ENCODE measurements at places on chromosomes 7 and 10.

DNA sequence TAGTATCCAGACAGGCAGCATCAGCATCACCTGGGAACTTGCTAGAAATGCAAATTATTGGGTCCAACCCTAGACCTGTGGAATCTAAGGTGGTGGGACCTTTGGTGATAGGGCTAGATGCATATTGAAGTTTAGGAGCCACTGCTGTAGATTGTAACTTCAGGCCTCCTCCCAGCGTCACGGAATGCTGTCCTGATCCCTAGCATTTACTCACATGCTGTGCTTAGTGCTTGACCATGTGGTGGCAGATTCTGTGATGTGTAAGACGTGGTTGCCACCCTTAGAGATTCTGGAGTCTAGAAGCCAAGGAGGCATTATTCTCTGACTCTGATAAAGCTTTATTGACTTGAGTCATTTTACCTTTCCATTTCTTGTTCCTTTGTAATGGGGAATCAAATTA lies 13.5 kb downstream of the AHR start:
- DNase-seq, result no peak

DNA sequence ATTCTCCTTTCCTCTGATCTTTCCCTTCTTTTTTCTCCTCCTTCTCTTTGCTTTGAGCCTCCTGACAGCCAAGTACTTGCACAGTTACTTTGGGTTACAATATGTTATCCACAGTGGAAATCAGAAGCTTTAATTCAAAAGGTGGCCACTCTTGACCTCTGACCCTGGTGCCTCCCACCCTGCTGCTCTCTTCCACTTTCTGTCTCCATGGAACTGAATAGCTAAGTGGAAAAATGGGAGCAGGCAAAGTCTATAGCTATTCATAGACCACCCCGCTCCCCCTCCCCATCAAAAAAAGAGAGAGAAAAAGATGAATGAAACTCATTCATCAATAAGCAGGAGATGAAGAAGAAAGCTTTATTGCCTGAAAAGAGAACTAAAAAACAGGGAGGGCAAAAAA lies 39.4 kb downstream of the PTN start:
- DNase-seq, result no peak

DNA sequence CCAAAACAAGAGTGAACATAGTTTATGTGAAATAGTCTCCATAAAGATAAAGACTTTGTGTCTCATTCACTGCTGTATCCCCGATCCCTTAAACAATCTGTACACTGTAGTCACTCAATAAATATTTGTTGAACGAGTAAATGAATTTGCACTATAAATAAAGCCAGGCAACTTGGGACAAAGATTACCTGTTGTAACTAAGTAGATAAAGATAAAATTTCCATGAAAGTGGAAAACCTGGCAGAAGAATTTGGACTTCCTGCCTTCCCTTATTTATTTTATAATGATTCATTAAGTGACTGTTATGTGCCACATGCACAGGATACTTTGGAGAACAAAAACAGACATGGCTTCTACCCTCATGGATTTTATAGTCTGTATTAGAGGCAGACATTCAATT lies 277.7 kb upstream of the KAT6B start:
- DNase-seq, result peak; percentile 100

DNA sequence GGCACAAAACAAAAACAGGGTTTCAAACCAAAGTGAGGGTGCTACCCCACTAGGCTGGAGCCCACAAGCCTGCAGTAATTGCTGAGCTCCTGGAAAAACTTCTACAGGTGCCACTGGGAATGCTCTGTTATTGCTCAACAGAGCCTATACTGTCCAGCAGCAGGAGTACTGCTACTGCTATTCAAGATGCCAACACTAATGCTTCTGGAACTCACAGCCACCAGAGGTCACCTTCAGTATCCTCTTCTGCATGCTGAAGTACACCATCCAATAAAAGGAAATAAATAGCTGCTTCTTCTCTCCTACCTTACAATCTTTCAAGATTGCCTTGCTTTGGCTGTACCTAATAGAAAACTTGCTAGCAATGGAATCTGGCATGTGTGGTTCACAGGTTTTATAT lies 222.0 kb downstream of the LRRN3 start:
- peak; percentile 29 for DNase-seq

DNA sequence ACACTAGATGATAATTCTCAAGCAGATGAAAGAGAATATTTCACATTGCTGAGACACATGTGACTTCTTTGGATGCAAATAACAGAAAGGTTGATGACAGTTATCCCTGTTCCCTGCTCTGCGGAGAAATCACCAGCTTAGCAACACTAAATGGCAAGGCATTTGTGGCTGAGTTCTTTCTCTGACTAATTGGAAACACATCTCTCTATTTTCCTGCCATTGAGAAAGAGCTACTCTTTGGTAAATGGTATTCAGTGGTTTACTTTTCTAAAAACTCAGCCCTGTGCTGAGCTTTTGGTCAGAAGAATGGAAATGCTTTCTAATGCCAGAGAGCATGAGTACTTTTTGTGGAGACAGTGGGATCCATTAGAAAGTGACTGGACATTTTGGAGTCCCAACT lies 771.4 kb downstream of the LRMDA start:
- no peak for DNase-seq

- peak; percentile 77 for DNase-seq
These were observed 33.8 kb upstream of the ZFAND2A start for GRCh38 chr7:1193593-1194424.

DNA sequence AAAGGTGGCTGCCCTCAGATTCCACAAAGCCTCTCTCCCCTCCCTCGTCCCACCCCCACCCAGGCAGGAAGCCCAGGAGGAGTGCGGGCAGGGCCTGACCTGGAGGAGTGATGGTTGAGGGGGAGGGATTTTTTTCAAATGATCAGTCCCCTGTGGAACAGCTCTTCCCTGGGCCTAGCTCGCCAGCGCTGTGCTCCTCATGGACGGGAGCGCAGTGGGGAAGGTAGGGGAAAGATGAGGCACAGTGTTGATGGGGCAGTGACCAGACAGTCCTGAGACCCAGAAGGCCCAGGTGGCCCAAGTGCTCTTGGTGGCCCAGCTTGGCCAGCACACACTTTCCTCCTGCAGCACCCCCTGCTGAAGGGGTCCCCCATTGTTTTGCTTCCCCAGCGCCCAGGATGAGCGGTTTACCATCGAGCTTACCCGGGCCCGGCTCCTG lies 8.5 kb downstream of the SAP25 start:
- no peak for DNase-seq

- no peak for DNase-seq
These were observed 198.8 kb downstream of the SFMBT2 start for GRCh38 chr10:7211857-7212577.

DNA sequence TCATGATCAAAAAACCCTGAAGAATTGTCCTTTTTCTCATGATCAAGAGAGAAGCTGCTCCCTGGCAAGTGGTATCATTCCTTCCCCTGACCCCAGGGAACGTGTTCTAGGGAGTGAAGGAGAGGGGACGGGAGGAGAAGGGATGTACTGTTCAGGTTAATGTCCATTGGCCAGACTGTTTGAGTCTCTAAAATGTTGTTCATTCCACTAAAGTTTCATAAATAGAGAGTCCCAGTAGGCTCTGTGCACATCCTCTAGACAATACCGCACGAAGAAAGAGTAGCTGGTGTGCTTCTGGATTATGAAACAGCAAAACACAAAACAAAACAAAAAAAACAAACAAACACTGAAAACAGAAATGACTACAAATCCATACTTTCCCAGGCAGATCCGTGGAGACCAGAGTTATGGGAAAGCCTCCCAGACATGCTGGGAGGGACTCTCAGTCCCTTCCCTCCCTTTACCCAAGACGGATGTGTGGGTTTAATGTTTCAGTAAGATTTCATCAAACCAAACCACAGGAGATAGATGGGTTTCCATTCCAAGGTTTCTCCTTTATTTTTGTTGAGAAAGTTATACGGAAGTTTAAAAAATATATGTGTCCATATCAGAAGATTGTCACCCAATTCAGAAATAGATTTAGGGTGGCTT lies 66.5 kb upstream of the TNS3 start:
- no peak for DNase-seq

- no peak for DNase-seq
These were observed 18.9 kb downstream of the CEP55 start for GRCh38 chr10:93515071-93516005.

DNA sequence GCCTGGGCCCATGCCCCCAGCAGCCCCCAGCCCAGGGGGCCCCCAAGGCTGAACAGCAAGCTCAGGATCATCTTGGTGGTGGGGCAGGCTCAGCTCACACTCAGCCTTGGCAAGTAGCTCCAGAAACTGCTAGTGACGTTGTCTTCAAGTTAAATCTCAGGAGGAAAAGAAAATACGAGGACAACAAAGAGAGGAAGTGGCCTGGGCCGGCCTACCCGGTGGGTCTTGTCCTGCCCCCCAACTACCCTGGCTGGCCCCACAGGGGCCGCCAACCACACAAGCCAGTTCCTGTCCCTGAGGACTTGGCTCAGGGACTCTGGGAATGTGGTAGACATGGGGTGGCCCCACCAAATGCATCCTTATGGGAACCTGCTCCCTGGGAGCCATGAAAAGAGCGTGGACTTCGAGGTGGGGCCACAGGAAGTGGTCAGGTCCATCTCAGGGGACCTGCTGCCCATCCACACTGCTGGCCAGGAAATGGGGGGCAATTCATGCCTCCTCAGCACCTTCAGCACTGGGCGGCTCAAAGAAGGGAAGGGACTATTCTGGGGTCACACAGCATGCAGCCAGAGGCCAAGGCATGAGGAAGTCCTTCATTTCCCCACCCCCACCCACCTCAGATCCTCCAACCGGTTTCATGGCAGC lies at the start of gene MMRN2:
MMRN2 (minus strand) TSS at position 145 of the 645 bp plus-strand sequence; CDS start at position 71, 74 bp downstream.
- no peak for DNase-seq

All from PC-3 (cell line).